ENCODE measurements at places on chromosomes 2 and 18.

DNA sequence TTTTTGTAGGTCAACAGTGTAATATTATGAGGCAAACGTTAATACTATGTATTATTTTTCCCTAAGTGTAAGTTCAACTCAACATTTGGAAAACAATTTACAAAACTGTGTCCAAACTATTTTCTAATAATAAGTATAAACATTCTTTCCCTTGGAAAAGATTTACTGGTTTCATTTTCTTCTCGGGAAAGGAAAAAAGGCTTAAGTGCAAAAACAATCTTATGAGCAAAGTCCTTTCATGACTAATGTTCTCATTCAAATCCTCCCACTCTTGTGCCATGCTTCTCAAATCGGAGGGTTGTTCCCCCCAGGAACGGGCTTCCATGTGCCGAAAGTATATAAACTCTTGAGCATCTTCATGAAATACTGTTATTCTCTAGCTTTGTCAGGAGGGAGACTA, 19.8 kb upstream of the L3MBTL4 start:
- no peak for DNase-seq

DNA sequence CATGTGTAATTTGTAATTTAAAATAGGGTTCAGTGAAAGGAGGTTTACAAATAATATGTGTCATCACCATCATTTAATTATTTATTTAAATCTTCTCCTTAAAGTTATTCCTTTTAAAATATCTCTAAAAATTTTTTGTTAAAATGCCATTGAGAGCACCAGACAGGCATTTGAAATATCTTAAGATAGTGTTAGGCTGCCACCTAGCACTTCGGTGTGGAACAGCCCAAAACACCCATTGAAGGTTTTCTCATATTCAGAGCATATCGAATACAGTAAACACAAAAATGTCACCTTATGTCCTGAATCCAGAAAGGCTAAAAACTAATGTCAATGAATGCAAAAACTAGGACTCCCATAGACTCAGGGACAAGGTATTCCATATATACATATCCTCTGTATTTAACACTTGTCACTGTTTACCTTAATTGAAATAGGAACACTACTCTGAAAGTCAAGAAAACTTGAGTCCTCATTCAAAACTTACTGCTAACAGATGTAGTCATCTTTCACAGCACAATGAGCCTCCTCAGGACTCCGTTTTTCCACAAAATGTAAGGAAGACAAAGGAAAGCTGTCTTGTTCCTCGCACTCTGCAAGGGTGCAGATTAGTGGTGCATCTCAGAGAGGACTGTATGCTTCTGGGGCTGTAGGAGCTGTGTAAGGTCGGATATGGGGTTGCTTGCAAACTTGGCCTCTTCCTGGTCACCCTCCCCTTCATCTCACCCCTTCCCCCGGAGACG, 329.5 kb downstream of the PAX3 start:
- peak; percentile 31 for DNase-seq

GRCh38 chr2:17638196-17638743, 97.8 kb downstream of the VSNL1 start:
- DNase-seq: no peak

GRCh38 chr2:239152916-239153305, 247.9 kb downstream of the HDAC4 start:
- no peak for DNase-seq

GRCh38 chr2:216909541-216910210, 49.8 kb upstream of the TNP1 start:
- no peak for DNase-seq

GRCh38 chr2:72010647-72011369, 136.9 kb downstream of the CYP26B1 start:
- DNase-seq: no peak
